ENCODE measurements at places on chromosomes 2 and 18.

GRCh38 chr2:8215982-8216381 is 465.9 kb upstream of the ID2 start:
- DNase-seq, result no peak

DNA sequence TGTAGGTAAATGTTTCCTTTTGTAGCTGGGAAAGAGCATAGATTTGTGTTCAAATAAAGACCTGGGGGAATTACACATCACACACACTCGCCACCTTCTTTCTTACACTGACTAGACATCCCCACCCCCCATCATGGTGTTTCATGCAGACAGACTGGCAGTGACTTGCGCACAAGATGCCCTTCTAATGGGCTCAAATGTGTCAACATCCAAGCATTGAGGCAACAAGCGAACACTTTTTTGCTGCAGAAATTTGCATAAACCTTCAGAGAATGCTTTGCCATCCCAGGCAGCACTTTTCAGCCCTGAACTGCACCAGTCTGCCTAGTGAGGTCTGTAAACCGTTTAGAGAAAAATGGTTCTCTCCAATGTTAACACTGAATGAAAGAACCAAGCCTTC is 4.5 kb downstream of the HOXD8 start:
- no peak for DNase-seq

- peak; percentile 49 for DNase-seq
Observed at GRCh38 chr2:131146231-131146630, 41.1 kb downstream of the PLEKHB2 start.

- no peak for DNase-seq
Observed at GRCh38 chr2:34664266-34664665, 1065.2 kb upstream of the FAM98A start.

- DNase-seq, result no peak
Observed at GRCh38 chr2:143564419-143564818, 435.2 kb downstream of the ARHGAP15 start.

DNA sequence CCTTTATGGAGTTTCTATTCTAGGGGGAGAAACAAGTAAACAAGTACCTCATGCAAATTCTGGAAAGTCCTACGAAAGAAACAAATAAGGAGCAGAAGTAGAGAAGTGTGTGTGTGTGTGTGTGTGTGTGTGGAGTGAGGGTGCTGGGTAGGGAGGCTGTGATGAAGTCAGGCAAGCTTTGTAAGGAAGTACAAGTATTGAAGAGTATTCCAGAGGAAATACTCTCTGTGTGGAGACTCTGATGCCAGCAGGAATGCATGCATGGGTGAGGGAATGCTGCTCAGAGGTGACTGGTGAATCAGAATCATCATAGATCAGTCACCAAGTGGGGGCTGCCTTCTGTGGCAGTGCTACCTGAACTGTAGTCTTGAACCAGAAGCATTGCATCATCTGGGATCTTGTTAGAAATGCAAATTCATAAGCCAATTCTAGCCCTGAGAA is 34.5 kb downstream of the SLC4A3 start:
- no peak for DNase-seq

- DNase-seq, result peak; percentile 6
Observed at GRCh38 chr2:101387151-101387834, at the start of gene CREG2. Gene CREG2 (minus strand): TSS chr2:101387503. CDS start chr2:101387457, 46 bp downstream.

DNA sequence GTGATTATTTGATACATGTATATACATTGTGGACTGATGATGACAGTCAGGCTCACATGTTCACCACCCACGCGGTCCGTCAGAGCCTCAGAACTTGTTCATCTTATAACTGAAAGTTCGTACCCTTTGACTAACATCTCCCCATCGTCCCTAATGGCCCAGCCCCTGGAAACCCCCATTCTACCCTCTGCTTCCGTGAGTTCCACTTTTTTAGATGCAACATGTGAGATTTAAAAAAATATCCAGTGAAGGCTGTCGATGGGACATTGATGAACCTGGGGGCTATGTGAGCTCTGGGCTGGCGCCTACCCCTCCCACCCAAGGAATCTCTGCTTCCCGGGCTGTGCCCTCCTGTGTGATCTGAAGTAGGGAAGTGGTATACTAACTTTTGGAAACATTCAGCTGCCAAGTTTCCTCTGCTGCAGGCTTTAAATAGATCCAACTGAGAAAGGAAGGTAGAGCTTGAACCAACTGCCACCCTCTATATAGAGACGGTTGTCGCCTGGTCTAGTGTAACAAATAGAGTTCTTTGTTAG is 163.8 kb downstream of the FAM210A start:
- DNase-seq, result no peak

DNA sequence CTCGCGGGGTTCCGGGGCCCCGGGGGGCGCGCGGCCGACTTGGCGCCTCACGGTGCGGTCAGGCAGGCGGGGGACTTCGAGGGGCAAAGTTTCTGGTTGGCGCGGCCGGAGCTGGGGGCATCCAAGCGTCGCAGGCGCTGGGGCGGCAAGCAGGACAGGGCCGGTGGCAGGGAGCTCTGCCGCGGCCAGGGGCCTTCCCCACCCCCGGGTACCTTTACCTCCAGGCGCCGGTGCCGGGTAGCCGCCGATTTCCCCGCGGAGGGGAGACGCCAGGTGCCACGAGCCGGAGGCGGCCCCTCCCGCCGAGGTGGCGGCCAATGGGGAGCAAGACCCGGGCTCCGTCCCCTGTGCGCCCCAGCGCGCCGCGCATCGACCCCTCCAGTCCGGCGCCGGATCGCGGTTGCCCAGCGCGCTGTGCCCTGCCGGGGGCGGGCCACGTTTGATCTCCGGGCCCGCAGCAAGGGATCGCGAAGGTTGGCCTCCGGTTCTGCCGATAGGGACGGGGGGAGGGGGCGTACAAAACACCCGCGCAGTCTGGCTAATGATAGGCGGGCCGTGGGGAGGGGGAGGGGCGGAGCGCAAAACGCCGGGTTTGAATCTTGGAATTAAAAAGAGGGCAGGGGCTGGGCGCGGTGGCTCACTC is at the start of gene ST8SIA5:
Gene ST8SIA5 (minus strand): TSS at position 495 of the 643 bp plus-strand sequence. CDS start 545 bp downstream, outside the sequence.
- no peak for DNase-seq

- no peak for DNase-seq
Observed at GRCh38 chr2:155115846-155116245, 417.4 kb downstream of the KCNJ3 start.

All from hematopoietic multipotent progenitor cell treated with erythropoietin and hydrocortisone succinate and interleukin-3 and kit ligand, for 8 days (in vitro differentiated cells).